ENCODE measurements at places on chromosomes 5 and 9.

- no peak for DNase-seq
These were observed 455.3 kb downstream of the RAB3C start for GRCh38 chr5:59037941-59038797.

GRCh38 chr5:9398227-9398626, 147.6 kb downstream of the SEMA5A start:
- DNase-seq = no peak

GRCh38 chr5:181207214-181207959, 2.4 kb upstream of the TRIM7 start:
- DNase-seq = no peak

- no peak for DNase-seq
These were observed 210.0 kb upstream of the PAPPA start for GRCh38 chr9:115943431-115944165.

DNA sequence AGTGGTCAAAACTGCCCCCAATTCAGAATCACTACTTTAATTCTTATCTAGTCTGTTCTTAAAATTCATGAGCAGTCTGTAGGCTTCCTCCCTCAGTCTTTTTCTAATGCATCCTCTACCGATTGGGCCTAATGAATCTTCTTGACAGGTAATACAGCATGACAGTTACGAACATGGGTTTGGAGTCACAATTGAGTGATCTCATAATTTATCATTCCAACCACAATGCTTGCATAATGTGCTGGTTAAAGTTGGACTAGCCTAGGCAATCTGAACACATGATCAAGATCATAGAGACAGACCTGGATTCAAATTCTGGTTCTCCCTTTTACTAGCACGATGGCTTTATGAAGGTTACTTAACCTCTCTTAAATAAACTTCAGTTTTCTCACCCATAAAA, 33.1 kb upstream of the SETD9 start:
- no peak for DNase-seq

GRCh38 chr9:107637421-107638420, 148.2 kb upstream of the KLF4 start:
- DNase-seq = peak; percentile 40

Data from esophagus squamous epithelium (tissue), 5 donors.